Natural killer cell (primary cell): ENCODE measurements at places on chromosomes 7 and 10. TPM values are rescaled to one million over a fixed set of nuclear protein-coding genes. Genes with fewer than 3 reads are reported as not detected.
A peak's percentile ranks its signal among the peaks of the same experiment; 100 is the strongest.

DNA sequence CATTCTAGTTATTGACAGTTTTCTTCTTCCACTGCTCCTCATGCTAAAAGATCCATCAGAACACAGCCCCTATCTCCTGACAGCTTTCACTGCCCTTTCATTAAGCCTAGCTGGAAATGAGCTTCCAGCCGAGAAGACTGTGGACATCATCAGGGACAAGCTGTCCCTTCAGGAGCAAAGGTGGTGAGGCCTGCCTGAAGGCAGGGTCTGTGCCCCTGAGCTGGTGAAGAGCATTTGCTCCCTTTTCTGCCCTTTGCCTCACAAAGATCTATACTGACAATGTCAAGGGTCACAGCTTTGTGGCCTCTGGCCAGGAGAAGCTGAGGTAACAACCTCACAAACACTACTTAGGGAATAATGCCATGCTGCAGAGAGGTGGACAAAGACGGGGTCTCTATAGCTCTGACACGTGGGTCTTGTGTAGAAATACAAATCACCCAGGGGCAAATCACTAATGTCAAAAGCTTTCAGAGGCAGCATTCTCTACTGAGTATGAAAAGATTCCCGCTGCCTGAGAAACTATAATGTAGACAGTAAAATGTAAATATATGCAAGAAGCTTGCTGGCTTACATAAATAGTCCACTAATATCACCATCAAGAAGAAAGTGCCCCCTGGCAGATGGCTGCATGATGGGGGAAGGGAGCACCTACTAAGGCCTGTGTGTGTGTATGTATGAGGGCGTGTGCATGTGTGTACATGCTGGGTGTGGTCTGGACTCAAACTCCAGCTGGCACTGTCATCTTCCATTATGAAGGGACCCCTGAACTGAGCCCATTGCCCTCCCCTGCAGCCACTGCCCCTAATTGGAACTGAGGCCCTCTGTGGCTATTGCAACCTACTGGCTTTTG is 55.8 kb downstream of the HBP1 start:
- DNase-seq = no peak

GRCh38 chr7:41954976-41955375 is 252.1 kb upstream of the INHBA start:
- DNase-seq = no peak

DNA sequence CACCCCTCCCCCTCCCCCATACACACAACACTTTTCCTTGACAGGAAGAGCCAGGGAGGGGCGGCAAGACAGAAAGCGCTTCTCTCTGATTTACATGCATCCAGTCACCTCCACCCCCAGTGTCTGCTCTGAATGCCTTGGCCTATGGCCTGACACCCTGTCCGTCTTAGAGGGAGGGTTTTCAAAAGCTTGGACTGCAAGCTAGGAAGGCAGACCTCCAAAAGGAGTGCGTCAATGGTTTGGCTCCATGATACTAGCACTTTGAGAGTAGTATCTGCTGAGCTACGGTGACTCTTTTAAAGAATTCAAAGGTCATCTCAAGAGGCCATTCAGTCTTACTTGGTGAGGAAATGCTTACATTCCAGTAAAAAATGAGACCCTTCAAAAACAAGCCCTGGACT is 20.3 kb upstream of the PAX2 start:
- no peak for DNase-seq

DNA sequence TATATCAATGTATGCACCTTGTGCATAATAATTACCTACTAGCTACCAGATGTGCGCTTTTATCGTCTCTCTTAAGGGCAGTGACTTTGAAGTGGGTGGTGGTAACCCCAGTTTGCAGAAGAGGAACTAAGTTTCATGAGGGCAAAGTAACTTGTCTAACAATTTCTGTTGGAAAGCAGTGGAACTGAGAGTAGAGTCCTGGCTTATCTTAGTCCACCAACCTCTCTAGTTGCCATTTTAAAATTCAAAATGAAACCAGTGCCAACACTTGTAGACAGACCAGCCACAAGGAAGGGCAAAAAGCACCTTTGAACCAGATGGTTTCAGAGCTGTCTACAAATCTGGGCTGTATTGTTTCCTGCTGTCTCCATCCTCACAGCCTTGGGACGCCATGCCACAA is 32.0 kb upstream of the RBM20 start:
- DNase-seq = no peak

DNA sequence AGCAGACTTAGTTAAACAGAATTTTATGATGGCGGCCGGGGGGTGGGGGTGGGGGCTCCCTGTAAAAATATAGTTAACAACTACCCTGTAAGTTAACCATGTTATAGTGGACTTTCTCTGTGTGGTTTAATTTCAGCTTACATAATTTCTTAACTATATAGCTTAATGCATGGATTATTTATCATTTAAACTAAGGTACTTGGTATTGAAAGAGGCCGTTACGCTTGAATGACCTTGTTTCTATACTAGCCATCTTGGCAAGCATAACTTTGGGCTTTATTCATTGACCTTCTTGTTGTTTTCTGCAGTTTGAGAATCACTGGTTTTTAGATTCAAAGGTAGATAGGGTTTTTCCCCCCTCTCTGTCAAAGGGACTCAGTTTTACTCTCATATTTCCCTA is 8.4 kb downstream of the EIF4EBP2 start:
- no peak for DNase-seq

GRCh38 chr10:19816411-19817230 is at the start of gene PLXDC2:
TSS of gene PLXDC2 (plus strand) at chr10:19816432.
- DNase-seq = peak; percentile 26

GRCh38 chr7:46871516-46871915 is 710.4 kb downstream of the TNS3 start:
- DNase-seq = no peak

DNA sequence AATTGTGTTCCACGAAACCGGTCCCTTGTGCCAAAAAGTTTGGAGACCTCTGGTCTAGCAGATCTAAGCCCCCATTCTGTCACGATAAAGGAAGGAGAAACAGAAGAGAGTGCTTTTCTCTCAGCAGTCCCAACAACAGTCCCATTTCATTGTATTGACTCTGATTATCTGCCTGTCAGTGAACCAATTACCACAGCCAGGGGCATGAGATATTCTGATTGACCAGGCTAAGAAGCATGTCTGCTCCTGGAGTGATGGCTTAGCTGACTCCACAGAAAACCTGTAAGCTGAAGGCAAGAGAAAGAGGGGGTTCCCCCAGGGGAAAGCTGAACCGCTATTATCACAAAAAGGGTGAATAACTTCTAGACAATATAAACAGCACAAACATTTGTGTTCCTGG is 765.4 kb downstream of the SORCS1 start:
- DNase-seq = no peak

DNA sequence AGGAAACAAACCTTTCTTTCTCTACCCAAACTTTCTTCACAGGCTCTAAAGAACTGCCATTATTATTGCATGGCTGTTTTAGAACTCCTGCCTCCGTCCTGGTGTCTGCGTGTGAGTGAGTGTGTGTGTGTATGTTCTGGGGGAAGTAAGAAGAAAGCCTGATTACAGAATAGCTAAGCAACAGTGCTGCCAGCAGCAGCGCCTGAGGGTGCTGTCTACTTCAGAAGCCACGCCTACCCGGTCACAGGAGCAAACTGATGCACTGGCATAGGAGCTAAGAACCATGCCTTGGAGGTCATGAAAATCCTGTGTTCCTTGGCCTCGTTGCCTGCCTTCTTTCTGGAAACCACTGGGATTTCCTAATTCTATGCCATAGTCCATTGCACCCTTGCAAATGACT is 25.2 kb downstream of the LIPK start:
- DNase-seq = no peak

DNA sequence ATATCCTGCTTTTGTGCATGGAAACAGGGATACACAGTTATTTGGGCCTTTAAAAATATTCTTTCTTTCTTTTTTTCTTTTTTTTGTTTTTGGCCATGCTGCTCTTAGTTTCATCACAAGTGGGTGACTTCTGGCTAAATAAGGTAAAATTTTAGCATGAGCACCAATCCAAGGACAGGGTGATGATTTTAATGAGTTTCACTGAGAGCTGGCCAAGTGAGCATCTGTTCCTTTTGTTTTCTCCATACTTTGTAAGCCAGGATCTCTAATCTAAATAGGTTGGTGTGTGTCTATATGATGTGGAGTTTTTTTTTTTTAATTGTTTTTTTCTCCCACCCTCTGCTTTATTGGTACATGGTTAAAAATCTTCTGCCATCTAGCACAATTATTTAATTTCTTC is 106.8 kb downstream of the POLL start:
- no peak for DNase-seq

DNA sequence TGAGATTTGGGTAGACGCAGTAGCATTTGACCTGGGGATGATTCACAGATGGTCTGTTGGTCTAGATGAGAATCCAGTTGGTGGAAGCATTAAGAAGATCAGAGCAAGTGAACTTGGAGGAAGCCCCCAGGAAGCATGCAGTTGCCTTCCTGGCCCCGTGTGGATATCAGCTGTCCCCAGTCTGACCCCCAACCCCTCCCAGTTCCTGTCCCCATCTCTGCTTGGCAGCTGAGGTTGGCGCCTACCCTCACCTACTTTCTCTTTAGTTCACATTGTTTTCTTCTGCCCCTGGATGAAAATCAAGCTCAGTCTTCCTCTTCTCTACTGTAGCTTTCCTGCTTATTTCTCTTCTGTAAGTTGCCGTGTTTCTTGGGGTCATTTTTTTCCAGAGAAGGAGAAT is 227.9 kb downstream of the GATA3 start:
- no peak for DNase-seq

GRCh38 chr7:88969167-88969566 is 173.6 kb upstream of the TEX47 start:
- DNase-seq = no peak

DNA sequence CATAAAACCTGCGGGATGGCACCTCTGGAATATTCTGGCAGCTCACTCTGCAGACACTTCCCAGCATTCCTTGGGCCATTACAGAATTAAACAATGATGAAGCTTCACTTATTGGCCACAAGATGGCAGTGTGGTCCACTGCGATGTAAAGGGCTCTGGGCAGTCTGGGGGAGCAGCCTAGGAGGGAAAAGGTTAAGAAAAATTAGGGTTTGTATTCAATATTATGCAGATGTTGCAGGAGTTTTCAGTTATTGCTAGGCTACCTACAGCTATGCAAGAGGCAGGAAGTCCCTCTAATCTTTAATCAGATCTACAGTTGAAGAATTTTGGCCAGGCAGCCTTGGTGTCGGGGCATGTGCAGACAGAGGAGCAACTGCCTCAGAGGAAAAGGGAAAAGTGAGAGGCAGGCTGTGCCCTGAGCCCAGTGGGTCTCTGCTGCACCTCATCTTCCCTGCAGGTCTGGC is 233.2 kb upstream of the PRSS1 start:
- DNase-seq = no peak

- DNase-seq = no peak
Measured at GRCh38 chr7:159226011-159226702, 81.5 kb upstream of the VIPR2 start.

- no peak for DNase-seq
Measured at GRCh38 chr7:133167300-133167699, 85.4 kb upstream of the CHCHD3 start.

DNA sequence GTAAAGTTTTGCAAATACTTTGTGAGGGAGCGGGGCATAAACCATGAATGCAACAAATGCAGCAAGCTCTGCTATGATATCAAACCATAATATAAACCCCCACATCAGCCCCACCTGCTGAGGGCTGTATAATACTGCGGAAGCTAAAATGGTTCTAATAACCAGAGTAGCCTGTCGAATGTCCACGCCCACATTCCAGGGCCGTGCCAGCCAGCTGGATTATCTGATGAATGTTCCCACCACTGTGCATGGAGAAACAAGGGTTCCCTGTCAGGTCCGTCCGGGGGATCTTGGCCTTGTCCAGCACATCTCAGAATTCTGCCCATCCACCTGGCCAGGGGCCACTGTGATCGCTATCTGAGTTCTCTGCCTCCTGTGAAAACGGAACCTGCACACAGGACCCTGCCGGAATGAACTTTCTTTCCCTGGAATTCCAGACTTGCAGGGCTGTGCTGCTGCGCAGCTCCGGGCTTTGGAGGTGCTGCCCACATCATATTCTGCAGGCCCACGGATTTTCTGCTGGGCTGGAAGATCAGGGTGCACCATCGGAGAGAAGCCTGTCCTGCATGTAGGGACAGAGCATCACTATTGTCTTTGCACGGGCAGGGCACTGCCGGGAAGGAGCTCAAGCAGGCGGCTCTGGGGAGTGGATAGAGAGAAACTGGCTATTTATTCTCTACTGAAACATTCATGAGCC is 77.0 kb upstream of the GNA12 start:
- DNase-seq = no peak

DNA sequence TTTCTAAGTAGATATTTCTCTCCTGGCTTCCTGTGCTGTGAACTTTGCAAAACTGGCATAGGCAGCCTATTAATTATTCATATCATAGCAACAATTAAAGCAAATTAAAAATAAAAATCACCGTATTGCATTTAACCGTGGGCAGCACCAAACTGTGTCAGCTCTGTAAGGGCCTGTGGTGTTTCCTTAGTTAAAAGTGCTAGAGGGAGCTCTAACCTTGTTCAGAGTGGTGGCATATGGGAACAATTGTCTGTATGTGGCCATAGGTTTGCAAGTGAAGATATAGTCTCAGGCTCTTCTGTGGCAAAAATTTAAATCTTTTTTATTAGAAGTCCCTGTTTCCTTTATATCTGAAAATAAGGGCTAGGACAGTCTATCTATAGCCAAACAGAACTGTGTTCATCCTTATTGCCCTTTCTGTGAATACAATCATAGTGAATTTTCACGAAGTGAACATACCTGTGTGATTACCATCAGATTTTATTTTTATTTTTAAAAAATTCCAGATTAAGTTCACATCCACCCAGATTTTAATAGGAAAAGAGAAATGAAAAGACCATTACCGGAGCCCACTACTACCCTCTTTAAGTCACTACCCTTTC is 92.6 kb downstream of the POLL start:
- no peak for DNase-seq

DNA sequence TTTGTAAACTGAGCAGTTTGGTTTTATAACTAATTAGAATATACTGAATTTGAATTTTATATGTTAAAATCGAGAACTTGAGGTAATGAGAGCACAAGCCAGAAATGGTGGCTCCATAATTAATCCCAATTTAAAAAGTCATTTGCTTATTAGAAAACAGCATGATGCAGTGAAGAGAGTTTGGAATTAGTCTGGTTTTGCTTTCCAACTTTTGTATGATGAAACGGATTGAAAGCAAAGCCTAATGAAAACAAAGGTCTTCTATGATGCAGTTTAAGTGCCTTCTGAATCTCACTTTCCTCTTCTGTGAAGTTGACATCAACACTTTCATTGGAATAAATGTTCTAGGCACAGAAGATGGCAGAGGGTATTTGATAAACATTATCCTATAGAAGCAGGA is 89.4 kb downstream of the SORCS1 start:
- DNase-seq = no peak

- DNase-seq = no peak
Measured at GRCh38 chr10:64733980-64734379, 1212.8 kb downstream of the REEP3 start.

Gene ASAH2
- total RNA-seq = 3.4 TPM

Gene CAMK2B
- 0.70 TPM for total RNA-seq

Gene TMEM225B
- total RNA-seq = 2.0 TPM

Gene ANKRD7
- not detected for total RNA-seq

Gene HK1
- 72.6 TPM for total RNA-seq

Gene SPDYE9
- total RNA-seq = not detected

Gene LIPK
- total RNA-seq = not detected

Gene CPN1
- total RNA-seq = not detected

Gene ENTPD7
- 3.7 TPM for total RNA-seq

Gene NPY4R2
- total RNA-seq = not detected
